ENCODE measurements at places on chromosomes 3 and 15.

DNA sequence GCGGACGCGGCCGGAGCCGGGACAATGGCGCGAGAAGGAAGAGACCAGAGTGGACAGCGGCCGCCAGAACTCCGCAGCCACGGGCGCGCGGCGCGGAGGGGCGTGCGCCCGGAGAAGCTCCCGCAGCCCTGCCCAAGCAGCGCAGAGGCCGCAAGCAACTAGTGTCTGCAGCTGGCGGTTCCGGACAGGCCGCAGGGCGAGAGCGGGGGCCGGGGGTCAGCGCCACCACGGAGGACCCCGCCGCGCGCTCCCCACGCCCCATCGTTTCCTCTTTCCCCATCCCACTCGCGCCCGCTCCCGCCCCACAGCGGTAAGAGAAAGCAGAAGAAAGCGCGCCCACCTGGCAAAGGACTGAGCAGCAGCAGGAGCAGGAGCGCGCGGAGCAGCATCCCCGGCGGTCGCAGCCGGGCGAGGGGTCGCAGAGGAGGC lies 440 bp downstream of the PRTG start:
- DNase-seq, result no peak

DNA sequence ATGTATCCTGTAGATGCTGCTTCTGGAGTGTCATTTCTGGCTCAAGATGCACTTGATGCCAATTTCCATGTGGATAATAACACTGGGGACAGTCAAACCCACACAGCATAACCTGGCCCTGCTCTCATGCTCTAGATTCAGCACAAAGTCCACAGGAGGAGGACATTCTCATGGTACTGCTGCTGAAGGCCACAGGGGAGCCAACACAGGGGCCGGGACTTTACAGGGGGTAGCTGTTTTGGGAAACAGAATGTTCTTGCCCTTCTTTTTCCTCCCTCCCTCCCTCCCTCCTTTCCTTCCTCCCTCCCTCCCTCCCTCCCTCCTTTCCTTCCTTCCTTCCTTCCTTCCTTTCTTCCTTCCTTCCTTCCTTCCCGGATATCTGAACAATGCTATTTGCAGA lies 477.4 kb downstream of the PDCD6IP start:
- DNase-seq, result no peak

DNA sequence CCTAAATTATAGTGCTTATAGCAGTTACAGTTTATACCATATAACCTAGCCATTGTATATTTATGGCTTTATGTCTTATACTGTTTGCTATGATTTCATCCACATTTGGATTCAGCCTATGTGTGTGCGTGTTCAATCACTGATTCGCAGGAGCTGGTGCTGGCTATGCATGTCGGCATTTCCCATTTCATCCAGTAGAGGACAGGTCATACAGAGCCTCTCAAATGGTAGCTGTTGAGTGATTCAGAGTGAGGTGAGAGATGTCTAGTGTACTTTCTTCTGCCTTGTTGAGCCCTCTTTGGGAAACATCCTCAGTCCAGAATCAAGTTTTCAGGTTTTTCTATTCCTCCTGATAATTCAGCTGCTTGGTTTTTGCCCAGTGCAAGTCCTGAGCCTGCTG lies 76.1 kb downstream of the FRMD4B start:
- peak; percentile 61 for DNase-seq

GRCh38 chr15:93152360-93152759 lies 63.3 kb upstream of the RGMA start:
- no peak for DNase-seq

DNA sequence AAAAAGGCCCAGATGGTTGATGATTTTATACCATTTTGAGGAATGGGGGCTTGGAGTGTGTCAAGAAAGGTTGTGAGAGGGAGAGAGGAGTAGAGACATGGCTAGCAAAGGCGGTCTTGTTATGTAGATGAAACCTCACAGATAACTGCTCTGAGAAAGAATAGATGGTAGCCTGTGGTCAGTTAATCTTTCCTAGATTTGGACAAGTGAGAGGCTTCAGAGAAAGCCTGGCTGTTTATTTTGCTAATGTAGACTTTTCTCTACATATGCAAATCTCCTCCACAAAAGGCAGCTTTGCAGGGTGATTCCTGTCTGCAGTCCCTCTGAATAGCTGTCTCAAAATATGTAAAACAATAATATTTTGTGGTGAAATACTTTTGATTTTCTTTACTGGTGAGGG lies 177.3 kb downstream of the OTOL1 start:
- DNase-seq, result no peak

- DNase-seq, result no peak
Measured at GRCh38 chr3:61887206-61887605, 325.8 kb downstream of the PTPRG start.

DNA sequence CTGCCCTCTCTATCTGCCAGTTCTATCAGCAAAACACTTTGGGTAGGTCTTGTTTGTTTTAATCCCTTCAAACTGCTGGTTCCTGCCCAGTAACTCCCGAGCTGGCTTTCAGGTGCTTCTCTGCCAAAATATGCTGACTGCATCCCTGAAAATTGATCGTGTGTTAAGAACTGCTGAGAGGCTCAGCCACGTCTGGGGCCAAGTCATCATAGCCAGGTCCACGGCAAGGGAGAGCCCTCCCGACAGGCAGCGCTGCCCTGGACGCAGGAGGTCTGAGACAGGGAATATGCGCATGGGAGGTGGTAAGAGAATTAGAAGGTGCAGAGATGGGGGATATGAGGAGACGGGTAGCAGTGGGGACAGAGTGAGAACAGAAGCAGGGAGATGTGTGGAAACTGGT lies 179.7 kb upstream of the TOPAZ1 start:
- DNase-seq, result no peak

DNA sequence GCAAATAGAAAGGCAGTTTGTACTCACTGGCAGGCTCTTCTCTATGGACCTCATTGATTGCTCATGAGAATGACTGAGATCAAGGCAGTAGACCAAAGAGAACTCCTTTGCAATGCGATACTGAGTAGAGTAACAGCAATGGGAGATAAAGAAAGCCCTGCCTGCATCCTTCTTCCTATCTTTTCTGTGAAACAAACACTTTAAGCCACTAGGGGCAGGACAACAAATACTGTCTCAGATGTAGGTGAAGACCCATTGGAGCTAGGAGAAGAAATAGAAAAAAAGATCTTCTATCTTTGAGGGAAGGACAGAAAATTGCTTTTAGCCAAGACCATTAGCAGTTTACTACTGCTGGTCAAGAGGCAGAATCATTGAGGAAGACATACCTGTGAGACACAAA lies 117.6 kb upstream of the IGSF10 start:
- no peak for DNase-seq

DNA sequence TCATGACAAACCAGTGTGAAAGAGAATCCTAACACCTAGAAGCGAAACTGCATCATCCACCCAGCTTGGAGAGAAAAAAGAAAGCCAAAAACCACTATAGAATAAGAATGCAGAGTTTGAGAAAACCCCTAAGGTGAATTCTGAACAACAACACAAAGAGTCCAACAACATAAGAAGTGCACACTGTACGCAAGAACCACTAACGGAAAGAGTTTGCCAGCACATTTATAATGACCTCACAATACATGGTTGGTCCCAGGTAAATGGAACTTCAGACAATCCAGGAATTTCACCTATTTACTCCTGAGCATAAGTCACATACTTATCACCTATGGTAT lies 128.3 kb upstream of the BHLHE40 start:
- DNase-seq, result no peak

DNA sequence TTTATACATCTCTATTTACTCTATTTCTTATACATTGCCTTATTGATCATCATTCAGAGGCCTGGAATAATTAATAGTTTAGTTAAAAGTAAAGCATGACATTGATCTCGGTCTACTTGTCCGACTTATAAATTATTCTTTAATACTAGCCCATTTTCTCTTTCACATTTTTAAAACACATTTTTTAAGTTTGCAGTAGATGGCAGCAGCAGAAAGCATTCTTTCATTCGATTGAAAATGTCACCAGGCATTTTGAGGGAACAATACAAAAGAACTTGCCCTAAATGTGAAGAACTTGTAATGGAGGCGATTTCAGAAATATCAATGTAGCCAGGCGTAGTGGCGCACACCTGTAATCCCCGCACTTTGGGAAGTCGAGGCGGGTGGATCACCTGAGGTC lies 15.5 kb upstream of the MAP3K13 start:
- no peak for DNase-seq

Measured in fibroblast of skin of scalp (primary cell).